ENCODE measurements at places on chromosomes 6 and 20.
A peak's percentile ranks its signal among the peaks of the same experiment; 100 is the strongest.

GRCh38 chr20:33969563-33969962 lies 24.1 kb upstream of the RALY start:
- DNase-seq, result no peak

DNA sequence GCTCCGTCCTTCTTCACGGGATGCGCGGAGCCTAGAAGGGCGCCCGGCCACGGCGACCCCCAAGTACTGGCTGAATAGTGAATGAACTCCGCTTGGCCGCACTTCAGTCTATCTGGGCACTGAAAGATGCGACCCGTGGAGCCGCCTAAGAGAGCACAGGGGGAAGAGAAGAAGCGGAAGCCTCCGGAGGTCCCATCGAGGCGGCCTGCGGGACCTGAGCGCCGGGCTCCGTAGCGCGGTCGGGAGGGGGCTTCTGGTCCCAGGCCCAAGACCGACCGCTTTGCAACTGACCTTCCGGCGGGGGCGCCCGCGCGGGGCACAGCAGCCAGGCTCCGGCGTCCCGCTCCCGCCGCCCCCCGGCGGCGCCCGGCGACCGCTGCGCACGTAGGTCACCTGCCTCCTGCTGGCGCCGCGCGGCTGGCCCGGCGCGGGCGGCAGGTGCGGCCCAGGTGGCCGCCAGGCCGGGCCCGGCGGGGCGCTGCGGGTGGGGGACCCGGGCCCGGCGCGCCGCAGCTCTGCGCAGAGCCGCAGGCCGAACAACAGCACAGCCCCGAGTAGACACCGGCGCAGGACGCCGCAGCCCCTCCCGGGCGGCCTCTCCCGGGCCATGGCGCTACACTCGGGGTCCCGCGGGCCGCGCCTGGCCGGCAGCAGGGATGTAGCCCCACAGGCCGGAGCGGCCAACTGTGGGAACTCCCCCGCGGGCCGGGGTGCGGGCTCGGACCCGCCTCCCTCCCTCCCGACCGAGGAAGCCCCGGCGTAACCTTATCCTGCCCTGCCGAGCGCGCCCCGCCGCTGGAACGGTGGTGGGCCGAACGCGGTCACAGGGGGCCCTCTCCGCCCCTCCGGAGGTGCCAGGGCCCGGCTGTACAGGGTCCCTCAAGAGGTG lies at the start of gene METTL24:
Gene METTL24, minus strand, starts transcription at position 686 of the 889 bp plus-strand sequence. Its CDS starts 77 bp downstream, at position 609.
- no peak for DNase-seq

DNA sequence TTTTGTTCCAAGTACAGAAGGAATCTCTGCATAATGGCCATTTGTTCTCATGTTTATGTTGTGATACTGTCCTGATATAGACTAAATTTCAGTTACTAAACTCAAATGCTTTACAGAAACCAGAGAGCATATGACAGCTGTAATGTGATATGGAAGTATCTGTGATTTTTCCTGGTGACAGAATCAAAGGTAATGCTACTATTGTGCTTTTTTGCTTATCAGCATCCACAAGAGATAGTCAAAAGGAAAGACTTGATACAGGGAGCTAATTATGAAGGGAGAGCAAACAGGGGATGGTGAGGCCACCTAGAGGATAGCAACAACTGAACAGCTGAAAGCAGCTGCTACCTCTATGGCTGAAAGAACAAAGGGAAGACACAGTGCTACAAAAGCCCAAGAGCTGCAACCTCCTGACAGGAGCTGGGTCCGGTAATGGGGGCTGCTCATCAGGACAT lies 181.4 kb downstream of the PHF3 start:
- no peak for DNase-seq

DNA sequence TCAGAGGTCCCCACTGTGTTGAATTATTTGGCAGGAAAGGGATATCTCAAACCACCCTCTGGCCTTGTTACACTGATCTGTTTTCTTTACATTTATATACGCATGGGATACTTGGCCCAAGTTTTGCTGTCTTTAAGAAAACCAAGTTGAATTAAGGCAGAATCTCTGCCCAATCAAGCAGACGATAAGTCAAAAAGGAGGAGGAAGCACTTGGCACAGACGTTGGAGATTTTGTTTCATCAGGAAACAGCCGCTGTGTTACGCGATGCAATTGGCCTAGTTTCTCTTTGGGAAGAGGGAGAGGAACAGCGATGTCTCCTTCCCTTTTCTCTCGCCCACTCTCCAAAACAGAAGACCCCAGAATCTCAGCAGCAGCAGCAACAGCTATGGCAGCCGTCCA lies 20.2 kb upstream of the NAA20 start:
- no peak for DNase-seq

DNA sequence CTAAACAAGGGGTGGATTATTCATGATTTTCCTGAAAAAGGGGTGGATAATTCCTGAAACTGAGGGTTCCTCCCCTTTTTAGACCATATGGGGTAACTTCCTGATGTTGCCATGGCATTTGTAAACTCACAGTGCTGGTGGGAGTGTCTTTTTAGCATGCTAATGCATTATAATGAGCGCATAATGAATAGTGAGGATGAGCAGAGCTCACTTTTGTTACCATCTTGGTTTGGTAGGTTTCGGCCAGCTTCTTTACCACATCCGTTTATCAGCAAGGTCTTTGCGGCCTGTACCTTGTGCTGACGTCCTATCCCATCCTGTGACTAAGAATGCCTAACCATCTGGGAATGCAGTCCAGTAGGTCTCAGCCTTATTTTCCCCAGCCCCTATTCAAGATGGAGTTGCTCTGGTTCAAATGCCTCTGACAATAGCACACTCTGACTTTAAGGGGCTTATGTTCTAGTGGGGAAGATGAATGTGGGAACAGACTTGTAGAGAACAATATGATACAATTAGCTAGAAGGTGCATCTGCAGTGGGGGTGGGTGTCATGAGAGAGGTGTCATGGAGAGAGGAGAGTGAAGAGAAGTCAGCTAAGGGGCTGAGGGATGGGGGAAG lies 4.2 kb upstream of the GPR31 start:
- DNase-seq, result no peak

DNA sequence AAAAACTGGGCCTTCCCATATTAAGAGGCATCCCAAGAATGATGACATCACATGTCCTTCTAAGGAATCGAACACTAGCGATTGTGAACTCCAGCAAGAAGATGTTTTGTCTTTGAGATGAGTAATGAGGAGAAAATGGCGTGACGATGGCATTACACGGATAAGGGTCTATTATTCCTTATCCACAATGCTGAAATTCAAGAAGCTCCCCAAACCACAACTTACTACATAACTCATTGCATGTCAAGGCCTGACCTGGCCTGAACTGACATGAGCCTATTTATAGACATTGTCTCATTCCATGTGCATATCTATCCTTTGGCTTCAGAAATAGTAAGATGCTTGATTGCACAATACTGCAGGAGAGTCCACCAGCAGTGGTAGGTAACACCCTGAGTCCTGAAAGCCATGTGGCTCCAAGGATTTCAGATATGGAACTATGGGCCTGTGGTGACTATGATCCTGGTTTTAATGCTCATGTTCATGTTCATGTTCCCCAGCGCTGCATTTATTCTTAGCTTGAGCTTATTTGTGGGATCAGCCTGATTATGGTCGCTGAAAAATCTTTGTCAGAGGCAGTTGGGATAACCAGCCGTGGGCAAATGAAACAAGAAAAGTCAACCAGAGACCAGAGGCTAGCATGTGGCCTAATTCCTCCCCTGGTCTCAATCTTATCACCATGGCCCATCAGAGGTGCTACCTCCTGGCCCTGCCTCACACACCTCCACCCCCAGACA lies 183.2 kb upstream of the JARID2 start:
- DNase-seq, result no peak

DNA sequence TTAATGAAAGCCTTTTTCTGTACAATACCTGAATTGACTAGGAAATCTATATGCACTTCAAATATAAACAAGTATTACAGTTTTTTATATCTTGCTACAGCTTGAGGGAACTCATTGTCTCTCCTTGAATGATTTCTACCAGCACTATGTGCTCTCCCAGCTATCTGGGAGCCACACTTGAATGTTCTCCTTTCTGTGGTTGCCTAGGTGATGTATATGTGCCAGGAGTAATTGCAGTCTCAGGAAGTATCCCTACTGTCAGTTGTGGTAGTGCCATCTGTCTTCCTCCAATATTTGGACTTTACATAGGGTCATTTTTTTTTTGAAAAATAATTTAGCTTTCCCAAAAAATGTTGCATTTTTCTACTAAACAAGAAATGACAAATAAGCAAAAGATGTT lies 288.0 kb upstream of the PLCB4 start:
- DNase-seq, result no peak

- peak; percentile 32 for DNase-seq
Measured at GRCh38 chr6:130282234-130282995, 59.7 kb upstream of the SAMD3 start.

- DNase-seq, result no peak
Measured at GRCh38 chr20:46752728-46753127, 43.3 kb downstream of the SLC2A10 start.

- no peak for DNase-seq
Measured at GRCh38 chr6:105029581-105029980, 72.7 kb downstream of the LIN28B start.

GRCh38 chr6:146693342-146693741 lies 94.6 kb downstream of the ADGB start:
- no peak for DNase-seq

DNA sequence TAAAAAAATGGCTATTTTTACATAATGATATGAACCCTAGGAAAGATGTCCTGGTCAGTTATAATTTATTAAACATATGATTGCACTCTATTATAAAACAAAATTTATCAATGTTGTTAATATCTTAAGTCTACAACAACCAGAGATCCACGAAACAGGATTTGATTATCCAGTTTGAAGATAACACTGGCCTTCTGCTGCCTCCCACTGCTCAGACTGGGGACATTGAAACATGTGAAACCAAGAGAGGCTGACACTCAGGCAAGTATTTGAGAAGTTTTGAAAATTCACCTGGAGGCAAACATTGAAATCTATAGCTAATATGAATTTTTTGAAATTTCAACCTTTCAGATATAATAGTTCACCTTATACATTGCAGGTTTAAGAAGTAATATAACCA lies 219.3 kb upstream of the HSF2 start:
- DNase-seq, result no peak

DNA sequence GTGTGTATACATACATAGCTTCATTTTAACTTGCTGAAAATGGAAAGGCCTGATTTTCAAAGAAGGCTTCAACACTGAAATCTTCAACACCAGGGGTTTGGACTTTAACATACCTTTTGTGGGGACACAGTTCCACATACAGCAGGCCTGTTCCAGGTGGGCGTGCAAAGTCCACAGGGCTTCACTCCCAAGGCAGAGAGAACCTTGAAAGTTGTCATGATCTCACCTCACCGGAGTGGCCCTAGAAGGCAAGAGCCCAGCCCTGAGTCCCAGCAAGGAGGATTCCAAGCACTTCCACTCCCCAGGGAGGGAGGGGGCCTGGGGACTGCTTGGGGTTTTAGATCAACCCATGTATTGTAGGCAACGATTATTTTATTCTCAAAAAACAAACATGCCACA lies 47.2 kb downstream of the TMEM242 start:
- DNase-seq, result no peak

- no peak for DNase-seq
Measured at GRCh38 chr6:41028561-41029412, 10.2 kb downstream of the UNC5CL start.

- DNase-seq, result no peak
Measured at GRCh38 chr20:38065764-38066375, 32.3 kb downstream of the RPRD1B start.

DNA sequence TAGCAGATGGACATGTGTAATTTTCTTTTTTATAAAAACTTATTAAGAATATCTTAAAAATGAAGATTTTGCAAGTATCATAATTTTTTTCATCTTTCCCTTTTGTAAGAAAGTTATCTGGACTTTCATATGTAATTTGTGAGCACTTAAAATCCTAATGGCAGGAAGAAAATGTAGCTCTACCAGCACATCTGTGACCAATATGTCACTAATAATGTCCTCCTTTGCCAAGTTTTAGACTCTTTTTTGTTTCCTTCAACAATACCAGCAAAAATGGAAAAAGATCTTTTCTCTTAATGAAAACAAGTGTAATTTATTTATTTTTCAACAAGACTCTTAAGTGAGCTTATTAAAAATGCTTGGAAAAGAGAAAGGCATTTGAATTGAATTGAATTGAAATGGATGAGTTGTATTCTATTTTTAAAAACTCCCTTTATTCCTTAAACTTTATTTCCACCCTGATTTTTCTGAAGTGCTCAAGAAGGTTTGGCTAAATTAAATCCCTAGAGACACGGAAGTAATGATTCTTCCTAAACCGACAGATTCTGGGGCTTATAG lies 110.7 kb downstream of the KIF6 start:
- no peak for DNase-seq

DNA sequence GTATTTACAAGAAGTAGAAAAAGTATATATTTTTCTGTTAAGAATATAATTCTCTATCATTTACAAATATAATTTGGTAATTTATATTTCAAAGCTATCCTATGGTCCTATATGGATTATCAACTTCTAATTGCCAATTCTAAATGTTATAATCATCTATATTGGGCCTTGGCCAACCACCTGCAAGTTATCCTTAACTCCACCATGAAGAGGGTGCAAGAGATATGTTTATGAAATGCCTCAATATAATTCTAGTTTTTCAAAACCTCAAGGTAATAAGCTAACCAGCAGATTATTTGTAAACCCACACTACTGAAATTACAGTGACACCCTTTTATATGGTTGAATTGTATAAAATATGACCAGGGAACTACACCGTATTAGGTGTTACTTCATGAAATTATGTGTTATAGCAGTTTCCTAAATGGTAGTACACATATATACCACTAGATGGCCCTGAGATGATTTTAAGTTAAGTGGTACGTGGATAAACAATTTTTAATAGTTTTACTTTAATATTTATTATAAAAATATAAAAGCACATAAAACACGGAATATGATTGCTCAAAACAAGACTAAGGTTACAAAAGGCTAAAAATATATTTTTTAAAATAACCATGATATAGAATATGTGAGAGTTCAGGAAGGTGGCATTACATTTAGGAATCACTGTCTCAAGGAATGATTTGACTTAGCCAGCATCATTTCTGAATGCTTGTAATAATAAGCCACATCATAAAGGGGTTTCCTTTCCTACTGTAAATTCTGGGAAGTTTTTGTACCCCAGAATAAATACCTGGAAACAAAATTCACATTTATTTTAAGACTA lies 9.8 kb upstream of the PNISR start:
- DNase-seq, result no peak

DNA sequence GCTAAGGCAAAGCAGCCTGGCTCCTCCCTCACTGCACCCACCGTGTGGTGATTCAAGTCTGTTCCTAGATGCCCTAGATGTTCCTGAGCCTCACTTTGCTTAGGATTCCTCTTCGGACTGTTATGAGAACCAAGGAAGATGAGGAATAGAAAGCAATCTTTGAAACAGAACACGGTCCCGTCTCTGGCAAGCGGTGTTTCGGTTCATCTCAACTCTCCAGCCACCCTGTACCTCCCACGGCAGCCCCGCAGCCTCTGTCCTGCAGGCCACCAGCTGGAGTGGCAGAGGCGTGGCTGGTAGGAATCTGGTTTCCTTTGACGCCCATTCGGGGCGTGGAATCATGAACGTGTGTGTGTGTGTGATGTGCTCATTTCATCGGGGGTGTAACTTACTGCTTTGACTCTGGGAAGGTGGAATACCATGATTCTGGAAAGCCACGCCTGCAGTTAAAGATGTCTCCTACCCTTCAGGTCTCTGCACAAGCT lies 21.3 kb downstream of the PDE10A start:
- DNase-seq, result no peak

Data from central memory CD4-positive, alpha-beta T cell (primary cell).